Ascending aorta (tissue), 2 donors: ENCODE measurements at places on chromosomes 5 and 9. TPM values are rescaled to one million over a fixed set of nuclear protein-coding genes. Genes with fewer than 3 reads are reported as not detected.

Gene PPP3R2
- not detected for total RNA-seq

Gene PTTG1
- 8.6 TPM for total RNA-seq

Gene RASGEF1C
- total RNA-seq: not detected

Gene BTNL9
- total RNA-seq: 105 TPM

Gene NUTM2F
- total RNA-seq: not detected
